ENCODE measurements at places on chromosomes 2 and 18.

DNA sequence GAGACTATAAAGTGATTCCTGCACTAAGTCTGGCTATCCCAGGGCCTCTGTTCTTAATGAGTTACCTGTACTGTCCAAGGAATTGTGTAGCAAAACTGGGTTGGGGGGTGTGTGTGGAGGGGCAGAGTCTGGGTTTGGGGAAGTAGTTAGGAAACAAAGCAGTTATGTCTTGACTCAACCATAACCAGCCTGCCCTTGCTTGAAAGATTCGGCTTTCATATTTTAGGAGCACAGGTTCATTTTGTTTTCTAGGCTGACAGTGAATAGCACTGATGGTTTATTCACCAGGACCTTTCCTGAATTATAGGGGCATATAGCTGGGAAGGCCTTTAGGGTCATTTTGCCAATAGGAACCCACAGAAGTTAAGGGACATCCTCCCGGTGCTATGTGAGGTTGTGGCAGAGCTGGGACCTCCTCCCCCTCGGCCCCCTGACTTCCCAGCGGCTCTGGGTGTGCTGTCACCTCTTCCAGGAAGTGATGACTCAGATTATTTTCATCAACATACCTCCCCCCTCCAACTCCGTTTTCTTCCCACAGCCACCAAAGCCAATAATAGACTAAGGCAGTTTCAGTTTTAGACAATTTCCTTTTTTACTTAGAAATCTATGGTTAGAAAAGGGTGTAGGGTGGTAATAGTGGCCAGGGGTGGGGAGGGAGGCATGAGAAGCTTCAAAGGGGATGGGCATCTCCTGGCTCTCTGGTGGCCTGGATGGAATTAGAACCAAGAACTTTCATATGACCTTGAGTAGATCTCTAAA is 44.8 kb downstream of the SETBP1 start:
- DNase-seq: peak; percentile 85

GRCh38 chr2:71102981-71103681 is 26.9 kb downstream of the MCEE start:
- DNase-seq: no peak

GRCh38 chr2:169891593-169892298 is 64.5 kb downstream of the UBR3 start:
- DNase-seq: no peak

- DNase-seq: no peak
Measured at GRCh38 chr2:240109386-240109785, 26.7 kb downstream of the COPS9 start.

- no peak for DNase-seq
Measured at GRCh38 chr2:16943279-16943958, 277.8 kb upstream of the CYRIA start.

DNA sequence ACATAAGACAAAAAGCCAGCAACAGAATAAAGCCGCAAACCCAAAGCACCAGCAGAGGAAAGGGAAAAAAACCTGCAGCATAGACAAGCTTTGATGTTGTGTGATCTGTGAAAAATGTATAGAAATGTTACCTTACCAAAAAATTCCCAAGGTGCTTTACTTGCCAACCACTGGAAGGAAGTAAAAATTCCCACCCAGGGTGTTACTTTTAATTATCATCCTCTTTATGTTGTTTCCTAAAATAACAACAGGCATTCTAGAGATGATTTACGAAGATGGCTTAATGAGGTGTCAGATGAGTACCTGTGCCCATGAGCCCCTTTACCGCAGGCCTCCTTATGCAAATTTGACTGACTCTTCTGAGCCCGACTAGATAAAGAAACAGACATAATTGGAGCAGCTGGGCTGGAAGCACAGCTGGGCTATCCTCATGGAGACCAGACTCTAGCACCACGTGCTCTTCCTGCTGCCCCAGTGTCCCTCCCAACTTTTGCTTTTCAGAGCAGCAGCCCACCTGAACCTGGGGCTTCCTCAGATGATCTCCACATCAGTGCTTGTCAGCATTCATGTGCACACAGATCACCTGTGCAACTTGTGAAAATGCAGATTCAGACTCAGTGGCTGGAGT is 41.5 kb downstream of the SRSF7 start:
- DNase-seq: no peak

- DNase-seq: no peak
Measured at GRCh38 chr2:188466761-188467160, 175.1 kb downstream of the GULP1 start.

DNA sequence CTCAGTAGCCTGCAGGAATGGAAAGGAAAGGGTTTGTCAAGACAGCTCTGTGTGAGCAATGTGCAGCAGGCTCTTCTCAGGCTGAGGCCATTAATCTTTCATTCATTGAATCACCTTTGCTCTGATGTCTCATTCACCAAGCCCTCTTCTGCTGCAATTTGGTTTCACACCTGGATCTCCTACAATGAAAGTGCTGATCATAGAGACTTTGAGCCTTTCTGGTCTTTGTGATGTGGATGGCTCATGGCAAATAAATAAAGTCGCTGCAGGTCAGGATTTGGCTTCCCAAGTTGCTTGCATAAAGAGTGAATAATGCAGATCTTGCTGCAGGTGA is 95.8 kb upstream of the SPRED2 start:
- DNase-seq: no peak

- DNase-seq: no peak
Measured at GRCh38 chr2:219663116-219663762, 35.8 kb downstream of the SLC4A3 start.

- no peak for DNase-seq
Measured at GRCh38 chr18:48122376-48122775, 191.9 kb upstream of the SMAD2 start.

DNA sequence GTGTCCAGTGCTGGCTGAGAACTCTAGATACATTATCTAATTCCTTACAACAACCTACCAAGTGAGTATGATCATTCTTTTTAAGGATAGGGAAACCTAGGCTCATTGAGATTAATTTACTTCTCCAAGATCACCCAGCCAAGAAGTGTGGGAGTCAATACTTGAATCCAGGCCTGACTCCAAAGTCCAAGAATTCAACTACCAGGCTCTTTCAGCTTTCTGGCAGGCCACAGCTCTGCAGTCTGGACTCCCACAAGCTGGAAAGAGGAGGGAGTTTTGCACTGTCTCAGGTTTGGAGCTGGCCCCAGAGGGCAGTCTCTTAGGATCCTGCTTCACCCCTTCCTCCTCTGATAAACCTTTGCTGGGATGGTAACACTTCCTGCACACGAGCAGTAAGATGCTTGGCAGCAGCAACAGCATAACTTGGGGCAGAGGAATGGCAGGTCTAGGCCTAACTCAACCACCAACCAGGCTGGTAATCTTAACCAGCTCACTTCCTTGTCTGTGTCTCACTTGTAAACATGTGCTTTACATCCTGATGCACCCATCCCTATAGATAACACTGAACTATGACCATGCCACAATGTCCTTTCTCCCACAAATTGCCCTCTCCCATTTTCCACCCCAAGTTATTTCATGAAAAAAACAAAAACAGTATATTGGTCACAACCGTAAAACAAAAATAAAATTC is 111.1 kb upstream of the ACAA2 start:
- DNase-seq: no peak

DNA sequence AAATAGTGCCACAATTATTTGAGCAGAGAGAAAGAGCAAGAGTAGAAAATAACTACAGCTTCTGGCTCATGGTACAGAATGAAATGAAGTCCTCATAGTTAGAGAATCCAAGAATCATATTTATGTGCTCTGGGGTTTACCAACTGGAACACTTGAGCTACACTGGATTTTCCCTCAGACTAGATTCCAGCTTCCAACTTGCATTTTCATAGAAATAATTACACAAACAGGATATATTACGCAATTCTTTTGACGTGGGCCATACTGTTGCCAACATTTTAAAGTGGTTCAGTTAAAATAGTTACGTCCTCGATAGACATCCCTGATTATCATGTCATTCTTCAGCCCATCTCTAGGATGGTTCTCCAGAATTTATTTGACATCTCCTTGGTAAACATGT is 129.2 kb downstream of the ETAA1 start:
- no peak for DNase-seq

DNA sequence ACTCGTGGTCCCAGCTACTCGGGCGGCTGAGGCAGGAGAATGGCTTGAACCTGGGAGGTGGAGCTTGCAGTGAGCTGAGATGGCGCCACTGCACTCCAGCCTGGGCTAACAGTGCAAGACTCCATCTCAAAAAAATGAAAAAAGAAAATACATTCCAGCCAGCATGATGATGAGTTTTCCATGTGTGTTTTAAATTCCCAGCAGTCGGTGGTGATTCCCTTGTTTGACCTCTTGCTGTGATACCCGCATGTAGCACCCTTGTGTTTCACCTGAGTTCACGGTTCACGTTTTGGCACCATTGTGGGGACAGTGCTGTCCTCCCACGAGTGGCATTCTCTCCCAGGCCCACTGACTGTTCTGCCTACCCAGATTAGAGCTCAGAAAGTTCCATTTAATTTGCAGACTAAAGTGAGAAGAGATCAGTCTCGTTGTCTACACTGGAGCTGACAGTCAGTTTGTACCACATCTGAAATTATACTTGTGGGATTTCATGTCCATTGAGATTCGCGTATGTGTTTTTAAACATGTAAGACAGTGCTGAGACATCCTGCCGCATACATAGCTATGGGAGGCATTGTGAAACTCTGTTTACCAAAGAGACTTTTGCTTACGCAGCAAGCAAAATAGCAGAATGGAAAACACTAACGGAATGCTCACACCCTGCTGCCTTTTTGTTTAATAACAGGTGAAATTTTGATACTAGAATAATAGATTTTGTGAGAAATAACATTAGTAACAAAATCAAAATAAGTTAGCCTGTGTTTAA is 157.1 kb downstream of the GBX2 start:
- DNase-seq: no peak

DNA sequence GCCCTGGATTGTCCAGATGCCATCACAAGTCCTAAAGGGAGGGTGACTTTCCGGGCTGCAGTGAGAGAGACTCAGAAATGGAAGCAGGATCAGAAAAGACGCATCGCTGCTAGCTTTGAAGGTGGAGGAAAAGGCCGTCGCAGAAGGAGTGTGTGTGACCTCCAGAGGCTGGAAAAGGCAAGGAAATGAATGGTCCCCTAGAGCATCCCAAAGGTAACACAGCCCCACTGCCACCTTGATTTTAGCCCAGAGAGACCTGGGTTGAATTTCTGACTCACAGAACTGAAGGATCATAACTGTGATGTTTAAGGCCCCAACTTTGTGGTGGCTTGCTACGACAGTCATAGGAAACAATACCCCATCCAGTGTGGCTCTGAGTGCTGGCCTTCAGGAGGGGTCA is 8.6 kb upstream of the NCK2 start:
- no peak for DNase-seq

- no peak for DNase-seq
Measured at GRCh38 chr2:216134958-216135541, 25.9 kb downstream of the XRCC5 start.

DNA sequence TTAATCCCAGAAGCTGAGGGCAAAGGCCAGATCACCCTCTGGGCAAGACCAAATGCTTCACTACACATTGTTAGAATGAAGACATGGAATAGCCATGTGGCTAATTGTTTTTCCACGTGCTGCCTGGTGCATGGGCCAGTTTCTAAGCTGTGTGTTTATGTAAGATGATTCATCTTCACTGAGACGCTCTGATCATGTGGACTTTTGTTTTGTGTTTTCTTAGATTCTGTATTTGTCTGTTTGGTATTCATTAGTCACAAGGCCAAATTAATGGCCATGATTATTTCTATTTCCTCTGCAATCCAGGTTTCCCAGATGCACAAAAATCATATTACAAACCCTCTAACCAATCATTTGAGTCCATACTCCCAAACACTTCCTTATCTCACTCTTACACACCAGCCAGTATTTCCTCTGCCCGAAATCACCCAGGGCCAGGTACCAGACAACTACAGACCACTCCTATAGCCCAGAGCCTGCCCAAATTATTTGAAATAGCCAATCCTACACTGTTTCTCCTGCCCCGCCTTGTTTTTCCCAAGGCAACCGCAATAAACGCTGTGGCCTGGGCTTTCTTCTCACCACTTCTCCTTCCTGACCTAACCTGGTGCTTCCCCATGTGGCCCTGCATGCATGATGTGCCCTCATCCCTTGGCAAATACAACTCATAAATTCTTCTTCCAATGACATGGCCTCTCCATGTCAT is 94.2 kb upstream of the SP3 start:
- DNase-seq: peak; percentile 8

DNA sequence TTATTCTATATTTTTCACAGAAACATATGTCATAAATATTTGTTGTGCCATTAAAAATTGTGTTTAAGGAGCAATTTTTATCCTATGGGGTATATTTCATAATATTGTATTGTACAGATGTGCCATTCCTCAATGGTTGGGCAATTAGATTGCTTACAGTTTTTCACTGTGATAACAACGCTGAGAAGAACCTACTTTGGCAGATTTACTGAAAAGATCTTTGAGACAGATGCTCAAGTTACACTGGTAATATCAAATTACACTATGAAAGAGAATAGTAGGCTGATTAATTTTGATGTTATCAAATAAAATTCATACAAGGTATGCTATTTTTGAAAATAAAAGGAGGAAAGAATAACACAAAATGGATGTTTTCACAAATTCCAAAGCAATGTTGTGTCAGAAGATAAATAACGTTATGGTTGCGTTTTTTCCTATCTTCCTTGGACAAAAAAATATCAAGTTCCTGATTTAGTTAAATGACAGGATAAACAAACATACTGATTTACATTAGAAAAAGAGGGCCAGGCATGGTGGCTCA is 335.1 kb upstream of the ZNF521 start:
- no peak for DNase-seq

- DNase-seq: no peak
Measured at GRCh38 chr2:159118859-159119500, 150.5 kb downstream of the TANC1 start.

DNA sequence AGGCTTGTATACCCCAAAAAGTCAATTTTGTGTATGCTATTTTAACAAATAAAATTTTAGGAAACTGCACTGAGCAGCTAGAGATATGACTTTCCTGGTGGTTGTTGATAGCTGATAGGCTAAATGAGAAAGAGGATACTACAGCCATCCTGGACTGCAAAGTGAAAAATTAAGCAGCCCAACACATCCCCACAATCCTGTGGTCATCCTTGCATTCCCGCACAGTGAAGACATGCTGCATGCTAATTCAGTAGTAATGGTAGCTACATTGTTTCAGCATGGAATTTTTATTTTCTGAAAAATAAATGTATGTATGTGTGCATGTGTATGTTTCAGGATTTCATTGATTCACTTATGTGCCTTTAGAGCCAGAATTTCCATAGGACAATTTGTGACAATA is 124.2 kb upstream of the CCDC68 start:
- no peak for DNase-seq

GRCh38 chr2:207825978-207826377 is 56.3 kb upstream of the FZD5 start:
- no peak for DNase-seq

DNA sequence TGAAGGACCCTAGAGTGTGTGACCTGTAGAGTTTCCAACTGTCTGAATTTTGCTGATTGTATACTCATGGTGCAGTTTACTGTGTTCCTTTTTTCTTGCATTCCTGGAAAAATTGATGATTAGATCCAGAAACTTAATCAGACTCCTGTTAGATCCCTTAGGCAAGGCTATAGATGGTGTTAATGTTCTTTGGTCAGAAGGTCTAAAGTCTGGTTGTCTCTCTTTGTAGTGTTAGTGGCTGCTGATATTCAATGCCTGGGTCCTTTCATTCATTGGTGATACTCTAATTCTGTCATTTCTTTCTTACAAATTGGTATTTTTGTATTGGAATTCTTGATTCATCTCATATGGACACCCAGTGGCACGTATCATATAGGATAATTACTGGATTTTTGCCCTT is 6.3 kb downstream of the CCNT2 start:
- DNase-seq: no peak
